ENCODE measurements at places on chromosomes 7 and 10.

DNA sequence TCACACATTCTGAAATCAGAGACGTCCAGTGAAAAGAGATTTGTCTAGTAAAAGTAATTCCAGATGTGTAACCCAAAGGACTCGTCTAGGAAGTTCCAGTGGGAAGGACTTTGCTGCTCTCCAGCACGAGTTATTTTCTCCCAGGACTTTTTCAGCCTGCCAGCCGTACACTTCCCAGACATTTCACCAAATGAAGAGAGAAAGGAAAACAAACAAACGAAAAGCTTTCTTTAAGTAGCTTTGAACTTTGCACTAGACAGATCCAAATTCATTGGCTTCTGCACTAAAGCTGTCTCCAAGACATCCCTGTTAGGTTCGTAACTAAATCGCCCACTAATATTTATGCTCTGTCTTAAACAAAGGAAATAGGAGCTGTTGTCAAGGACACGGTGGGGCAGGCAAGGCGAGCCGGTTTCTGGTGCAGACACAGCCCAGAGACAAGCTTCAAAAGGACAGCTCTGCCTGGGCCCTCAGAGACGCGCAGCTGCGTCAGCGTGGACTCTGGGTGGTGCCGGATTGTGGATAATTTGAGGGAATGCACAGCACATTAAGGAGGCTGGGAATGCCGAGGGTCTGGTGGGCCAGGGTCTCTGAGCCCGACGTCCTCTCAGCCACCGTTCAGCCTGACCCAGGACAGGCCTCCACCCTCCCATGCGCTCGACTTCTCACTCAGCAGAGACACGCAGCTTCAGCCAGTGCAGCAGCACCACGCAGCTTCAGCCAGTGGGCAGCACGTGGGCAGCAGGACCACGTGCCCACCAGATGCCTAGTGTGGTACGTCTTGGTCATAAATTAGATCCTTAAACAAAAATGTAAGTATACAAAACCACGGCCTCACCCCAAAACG, 64.1 kb upstream of the INSIG1 start:
- DNase-seq = no peak

DNA sequence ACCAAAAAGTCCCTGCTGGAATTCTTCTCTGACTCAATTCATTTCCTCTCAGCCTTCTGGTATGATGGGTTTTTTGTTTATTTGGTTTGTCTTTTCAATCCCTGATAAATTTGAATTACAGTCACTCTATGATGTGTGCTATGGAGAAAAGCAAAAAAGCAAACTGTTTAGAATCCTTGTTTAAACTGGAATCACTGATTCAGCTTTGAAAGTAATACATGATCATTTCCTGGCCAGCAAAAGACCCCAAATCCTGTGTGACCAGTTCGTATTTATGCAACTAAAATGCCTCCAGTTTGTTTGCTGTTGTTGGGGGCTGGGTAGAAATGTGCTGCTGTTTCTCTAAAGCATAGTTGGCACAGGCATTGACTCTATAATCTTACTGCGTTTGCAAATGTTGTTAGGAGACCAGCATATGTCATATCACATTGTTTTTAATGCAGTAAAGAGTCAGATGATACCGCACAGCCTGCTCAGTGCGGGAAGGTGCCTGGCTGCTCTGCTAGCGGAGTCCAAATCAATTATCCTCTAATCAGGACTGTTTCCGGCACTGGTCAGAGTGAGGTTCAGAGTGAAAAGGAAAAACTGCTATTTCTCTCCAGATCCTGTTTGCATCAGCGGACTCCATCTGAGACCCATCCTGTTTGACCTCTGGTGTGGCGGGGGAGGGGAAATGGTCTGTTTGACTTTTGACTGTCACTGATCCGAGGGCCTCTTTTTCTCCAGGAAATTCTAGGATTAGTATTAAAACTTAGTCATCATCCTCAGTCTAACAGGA, 40.6 kb upstream of the ADD3 start:
- no peak for DNase-seq

- no peak for DNase-seq
Observed at GRCh38 chr10:100687143-100688003, 58.0 kb upstream of the PAX2 start.

GRCh38 chr10:97529685-97530465, 31.2 kb downstream of the UBTD1 start:
- no peak for DNase-seq

- DNase-seq = no peak
Observed at GRCh38 chr7:143485094-143485493, 7.4 kb downstream of the TAS2R41 start.

- no peak for DNase-seq
Observed at GRCh38 chr7:159114981-159115380, 29.7 kb downstream of the VIPR2 start.

DNA sequence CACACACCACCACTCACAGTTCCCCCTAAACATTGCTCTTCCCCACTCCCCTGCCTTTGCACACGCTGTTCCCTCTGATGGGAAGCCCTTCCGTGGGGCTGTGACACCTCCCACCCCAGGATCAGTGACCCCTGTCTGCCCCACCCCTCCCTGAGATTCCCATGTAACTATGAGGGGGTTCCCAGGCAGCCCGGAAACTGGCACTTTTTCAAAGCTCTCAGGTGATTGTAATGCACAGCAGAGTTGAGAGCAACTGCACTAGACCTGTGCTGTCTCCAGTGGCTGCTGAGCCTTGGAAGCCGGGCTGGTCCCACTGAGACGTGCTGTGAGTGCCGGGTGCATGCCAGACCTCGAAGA, 29.8 kb downstream of the GPRIN2 start:
- no peak for DNase-seq

DNA sequence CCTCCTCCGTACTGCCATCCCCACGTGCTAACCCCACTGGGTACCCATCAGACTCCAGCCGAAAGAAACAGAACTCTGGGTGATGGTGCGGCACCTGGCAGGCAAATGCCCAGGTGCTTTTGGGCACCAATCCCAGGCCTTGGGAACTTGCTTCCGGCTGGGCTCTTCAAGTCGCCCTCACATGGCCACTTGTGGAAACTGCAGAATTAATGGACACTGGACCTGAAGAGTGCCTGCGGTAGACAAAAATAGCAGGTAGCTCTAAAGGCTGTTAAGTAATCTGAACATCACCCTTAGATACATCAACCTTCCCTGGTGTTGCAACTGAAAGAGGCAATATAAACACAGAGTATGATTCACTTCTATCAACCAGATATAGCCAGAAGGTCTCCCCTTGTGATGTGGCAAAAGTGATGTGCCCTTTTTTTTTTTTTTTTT, 644.4 kb downstream of the GRM8 start:
- DNase-seq = no peak

DNA sequence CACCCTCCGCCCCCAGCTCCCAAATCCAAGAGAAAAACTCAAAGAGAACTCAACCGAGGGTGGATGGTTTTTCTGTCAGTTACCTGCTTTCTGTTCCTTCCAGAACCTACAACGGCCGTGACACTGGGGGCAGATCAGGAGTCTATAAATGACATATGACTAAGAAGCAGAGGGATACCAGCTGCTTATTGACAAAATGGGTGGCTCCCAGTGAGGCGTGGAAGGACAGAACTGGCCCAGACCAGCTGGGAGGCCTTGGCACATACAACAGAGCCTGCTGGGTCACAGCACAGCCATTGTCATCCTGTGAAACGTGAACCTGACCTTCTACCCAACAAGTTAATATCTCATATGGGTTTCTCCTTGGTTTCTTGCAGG, 84.3 kb upstream of the ADRB1 start:
- no peak for DNase-seq

Data from fibroblast of the conjunctiva (primary cell).